Activated CD4-positive, CD25-positive, alpha-beta regulatory T cell treated with anti-CD3 and anti-CD28 coated beads, Interleukin-2, amount 50 U/mL, for 72 hours (primary cell): ENCODE measurements at places on chromosomes 13 and 19.

DNA sequence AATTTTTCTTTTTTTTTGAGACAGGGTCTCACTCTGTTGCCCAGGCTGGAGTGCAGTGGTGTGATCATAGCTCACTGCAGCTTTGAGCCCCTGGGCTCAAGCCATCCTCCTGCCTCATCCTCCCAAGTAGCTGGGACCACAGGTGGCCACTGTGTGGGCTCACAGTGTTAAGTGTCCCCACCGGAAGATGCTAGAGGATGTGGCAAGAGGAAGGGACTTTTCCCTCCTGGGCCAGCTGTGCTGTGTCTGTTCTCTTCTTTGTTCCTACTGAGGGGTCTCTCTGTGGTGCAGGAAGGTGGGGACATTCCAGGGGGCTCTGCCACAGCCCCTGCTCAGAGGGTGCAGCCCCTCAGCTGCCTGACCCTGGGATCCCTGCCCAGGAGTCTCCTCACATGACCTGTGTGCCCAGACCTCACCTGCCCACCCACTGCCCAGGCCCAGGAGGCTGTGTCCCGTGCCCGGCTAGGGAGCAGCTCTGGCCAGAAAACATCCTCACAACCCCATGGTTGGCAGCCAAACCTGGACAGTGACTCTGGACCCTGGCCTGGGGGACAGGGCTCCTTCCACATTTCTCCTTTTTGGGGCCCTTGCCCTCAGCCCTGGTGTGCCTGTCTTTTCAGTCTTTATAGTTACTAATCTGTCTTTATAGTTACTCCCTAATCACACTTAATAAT lies 14.4 kb upstream of the ANKRD10 start:
- no peak for DNase-seq

DNA sequence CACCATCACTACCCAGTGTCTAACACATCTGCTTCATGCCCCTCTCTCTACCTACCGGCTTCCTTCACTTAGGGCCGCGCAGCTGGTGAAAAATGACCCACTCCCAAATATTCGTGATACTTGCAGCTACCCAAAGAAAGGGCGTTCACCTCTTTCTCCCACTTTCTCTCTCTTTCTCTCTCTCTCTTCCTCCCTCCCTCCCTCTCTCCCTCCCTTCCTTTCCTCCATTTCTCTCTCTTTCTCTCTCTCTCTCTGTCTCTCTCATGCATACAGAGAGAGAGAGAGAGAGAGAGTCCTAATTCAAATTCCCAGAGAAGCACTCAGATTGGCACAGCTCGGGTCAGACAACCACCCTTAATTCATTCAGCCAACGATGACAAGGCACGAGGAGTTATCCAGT lies 27.7 kb upstream of the POP4 start:
- DNase-seq: no peak

- DNase-seq: no peak
These were observed 15.1 kb downstream of the BRCA2 start for GRCh38 chr13:32330441-32330840.

- no peak for DNase-seq
These were observed 91.5 kb downstream of the TSC22D1 start for GRCh38 chr13:44484562-44485138.

GRCh38 chr19:13804830-13805683 lies 9.8 kb downstream of the ZSWIM4 start:
- DNase-seq: no peak

DNA sequence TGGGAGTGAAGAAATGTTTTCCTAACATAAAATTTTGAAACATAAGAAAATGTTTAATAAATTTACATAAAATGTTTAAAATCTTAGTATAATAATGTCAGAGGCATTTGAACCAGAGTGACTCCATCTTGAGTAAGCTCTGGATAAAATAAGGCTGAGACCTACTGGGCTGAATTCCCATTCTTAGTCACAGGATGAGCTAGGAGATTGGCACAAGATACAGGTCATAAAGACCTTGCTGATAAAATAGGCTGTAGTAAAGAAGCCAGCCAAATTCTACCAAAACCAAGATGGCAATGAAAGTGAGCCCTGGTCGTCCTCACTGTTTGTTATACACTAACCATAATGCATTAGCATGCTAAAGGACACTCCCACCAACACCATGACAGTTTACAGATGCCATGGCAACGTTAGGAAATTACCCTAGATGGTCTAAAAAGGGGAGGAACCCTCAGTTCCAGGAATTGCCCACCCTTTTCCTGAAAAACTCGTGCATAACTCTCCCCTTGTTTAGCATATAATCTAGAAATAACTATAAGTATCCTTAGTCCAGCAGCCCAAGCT lies 1184.0 kb downstream of the UQCRFS1 start:
- no peak for DNase-seq

DNA sequence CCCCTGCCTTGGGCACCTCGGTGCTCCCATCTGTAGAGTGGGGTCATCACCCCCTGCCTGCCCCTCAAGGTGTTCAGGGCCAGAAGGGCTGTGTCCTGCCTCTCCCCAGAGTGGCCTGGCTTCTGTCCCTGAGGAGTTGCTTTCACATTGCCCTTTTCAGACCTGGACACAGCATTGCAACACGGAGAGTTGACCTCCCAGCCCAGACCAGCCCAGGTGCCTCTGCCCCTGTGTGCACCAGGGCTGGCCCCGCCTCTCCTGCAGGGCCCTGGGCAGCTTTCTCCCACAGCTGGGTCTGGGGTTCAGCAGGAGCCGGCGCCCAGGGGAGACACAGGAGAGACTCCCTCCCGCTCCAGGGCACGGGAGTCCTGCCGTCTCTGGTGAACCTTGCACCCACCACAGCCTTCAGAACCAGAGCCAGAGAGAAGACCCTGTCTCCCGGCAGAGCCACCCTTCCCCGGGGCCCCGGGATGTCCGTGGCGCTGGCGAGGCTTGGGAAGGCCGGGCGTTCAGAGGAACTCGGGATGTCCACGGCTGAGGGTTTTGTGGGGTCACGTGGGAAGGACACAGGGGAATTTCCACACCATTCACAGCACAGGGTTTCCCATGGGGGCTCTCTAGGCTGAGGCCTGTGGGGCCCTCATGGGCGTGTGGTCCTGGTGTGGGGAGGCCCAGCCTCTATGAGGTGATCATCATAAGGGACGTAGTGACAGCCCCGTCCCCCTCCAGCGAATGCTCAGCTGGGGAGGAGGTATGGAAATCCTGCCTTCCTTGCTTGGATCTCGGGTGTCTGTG lies 23.2 kb downstream of the C13orf46 start:
- no peak for DNase-seq

GRCh38 chr19:10523135-10523636 lies 5.9 kb upstream of the S1PR5 start:
- DNase-seq: no peak

GRCh38 chr19:1935484-1936208 lies 5.3 kb upstream of the CSNK1G2 start:
- no peak for DNase-seq

DNA sequence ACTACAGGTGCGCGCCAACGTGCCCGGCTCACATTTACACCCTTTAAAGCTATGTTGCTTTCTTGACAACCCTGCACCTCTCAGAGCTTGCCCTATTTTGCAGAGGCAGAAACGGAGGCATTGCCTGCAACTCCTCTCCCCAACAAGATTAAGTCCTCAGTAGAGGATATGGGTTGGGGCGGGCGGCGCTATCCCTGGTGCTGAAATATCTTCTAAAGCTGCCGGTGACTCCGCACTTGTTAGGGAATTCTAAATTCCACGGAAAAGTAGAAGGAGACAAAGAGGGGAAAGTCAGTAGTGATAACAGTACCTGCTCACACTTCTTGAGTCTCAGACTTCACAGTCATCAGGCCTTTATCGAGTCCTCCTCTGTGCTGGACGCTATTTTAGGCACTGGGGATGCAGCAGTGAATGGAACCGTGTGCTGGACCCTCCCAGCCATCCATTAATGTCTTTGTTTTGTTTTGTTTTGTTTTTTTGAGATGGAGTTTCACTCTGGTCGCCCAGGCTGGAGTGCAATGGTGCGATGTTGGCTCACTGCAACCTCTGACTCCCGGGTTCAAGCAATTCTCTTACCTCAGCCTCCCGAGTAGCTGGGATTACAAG lies 18.0 kb downstream of the SLC5A5 start:
- DNase-seq: no peak

- DNase-seq: no peak
These were observed 109.8 kb upstream of the GPC6 start for GRCh38 chr13:93116809-93117208.

DNA sequence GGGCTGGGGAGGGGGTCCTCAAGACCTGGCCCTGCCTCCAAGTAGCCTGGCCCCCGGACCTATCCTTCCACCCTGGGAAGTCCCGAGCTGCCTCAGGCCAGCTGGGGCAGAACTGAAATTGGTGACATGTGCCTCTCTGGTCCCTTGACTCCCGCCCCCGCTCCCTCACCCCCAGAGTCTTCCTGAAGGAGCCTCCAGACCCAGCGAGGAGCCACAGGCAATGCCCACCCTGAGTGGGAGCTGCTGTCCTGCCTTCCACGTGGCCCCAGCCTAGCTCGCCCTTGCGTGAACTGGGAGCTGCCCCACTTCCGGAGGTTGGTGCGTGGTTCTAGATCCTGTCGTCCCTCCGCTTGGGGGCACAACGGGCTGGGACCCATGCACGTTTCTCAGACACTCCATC lies 34.6 kb downstream of the CEBPA start:
- no peak for DNase-seq

DNA sequence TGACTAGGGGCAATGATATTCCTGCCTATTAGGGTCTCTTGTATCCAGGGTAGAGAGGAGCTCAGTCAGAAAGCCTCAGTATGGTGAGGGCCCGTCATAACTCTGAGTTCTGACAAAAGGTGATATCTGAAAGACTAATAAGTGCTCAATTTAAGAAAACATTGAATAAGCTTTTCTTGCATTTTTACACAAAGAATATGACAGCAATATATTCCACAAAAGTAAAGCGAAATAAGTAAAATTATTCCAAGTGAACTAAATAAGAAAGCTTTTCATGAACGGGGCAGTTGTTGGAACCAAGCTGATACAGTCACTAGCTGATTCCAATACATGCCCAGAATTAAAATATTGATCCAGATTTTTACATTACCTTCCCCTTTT lies 40.5 kb downstream of the CEACAM1 start:
- DNase-seq: no peak

- no peak for DNase-seq
These were observed 64.4 kb downstream of the POSTN start for GRCh38 chr13:37534181-37534580.

DNA sequence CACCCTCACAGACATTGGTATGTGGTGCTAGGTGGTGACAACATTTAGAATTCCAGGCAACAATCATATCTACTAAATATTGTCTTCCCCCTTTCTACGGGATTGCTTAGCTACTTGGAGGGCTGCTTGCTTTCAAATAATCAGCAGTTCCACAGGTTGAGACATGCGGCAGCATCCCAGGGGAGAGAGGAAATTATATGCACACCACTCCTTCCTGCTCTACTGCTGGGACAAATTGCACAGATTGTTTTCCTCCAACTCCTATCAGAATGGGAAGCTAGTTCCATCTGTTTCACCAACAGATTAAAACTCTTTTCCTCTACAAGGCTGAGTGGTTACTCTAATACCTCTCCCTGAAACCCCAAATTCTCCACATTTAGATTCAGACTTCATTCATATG lies 275.4 kb downstream of the DNAJC15 start:
- no peak for DNase-seq

GRCh38 chr13:85693889-85694511 lies 105.2 kb downstream of the SLITRK6 start:
- no peak for DNase-seq

DNA sequence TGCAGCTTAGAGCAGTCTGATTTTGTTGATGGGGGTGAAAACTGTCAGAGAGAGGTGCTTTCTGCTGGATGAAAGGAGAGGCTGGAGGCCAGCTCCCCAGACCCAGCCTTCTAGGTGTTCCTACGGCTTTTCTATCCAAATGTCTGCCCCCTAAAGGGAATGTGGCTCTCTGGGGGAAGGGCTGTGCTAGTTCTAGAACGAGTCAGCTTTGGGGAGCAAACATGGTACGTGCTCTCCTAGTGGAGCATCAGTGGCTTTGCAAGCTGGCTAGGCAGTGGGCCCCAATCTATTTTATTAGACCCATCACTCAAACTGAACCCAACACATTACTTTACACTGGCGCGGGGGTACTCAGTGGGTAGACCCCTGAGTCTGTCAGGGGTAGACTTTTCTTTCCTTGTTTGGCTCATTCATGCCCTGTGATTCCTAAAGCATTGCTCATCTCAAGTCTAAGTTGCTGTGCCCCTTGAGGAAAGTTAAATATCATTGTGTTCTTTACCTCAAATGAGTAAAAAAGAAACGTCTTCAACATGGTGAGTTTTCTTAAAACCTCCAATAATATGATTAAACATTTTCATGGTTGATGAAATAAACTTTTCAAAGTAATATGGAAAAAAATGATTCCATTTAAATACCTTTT lies 254.9 kb downstream of the DLEU7 start:
- no peak for DNase-seq

- no peak for DNase-seq
These were observed 15.9 kb upstream of the EPHX3 start for GRCh38 chr19:15248106-15248505.

DNA sequence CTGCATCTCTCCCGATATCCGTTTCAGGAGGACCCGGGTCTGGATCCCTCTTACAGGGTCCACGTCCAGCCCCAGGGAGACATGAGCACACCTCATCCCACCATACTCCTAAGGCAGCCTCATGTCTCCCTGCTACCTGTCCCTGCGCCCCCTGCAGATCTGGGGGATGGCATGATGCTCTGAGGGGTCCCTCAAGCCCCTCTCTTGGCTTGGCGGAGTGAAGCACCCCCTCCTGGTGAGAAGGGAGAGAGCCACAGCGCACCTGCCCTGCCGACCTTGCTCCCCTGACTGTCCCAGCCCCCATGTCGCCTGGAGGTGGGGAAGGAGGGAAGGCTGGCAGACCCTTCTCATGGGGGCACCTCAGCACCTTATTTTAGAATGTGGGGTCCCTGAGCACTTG lies 21.5 kb upstream of the ARHGEF7 start:
- no peak for DNase-seq

DNA sequence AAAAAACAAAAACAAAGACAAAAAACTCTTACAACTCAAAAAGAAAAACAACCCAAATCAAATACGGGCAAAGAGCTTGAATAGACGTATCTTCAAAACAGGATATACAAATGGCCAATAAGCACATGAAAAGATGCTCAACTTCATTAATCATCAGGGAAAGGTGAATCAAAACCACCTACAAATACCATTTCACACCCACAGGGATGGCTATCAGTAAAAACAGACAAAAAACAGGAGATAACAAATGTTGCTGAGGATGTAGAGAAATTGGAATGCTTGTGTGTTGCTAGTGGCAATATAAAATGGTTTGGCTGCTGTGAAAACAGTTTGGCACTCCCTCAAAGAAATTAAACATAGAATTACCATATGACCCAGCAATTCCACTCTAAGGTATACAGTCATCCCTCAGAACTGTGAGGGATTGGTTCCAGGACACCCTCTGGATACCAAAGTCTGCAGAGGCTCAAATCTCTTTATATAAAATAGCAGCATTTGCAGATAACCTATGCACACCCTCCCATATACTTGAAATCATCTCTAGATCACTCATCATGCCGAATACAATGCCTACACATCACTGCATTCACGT lies 29.7 kb downstream of the MLLT1 start:
- no peak for DNase-seq

DNA sequence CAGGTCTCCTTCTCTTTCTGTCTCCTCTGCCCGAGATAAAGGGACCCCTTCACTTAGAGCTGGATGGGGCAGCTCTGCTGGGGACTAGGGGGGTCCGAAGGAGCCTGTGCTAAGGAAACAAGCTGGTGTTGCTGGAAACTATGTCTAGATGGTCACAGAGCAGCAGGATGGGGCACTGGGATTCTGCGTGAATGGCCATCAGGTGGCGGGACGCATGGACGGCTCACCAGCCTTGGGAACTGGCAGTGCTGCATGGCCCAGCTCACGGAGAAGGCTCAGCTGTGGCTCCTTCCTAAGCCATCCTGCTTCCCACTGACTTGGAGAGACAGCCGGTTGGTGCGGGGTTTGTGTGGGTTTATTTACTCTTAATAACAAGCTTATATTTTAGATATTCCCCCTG lies 411.8 kb downstream of the ZNF536 start:
- no peak for DNase-seq
